ENCODE measurements at places on chromosomes 1 and 21.
A peak's percentile ranks its signal among the peaks of the same experiment; 100 is the strongest.

- DNase-seq: no peak
Observed at GRCh38 chr21:30563072-30563471, 2.0 kb upstream of the KRTAP19-7 start.

DNA sequence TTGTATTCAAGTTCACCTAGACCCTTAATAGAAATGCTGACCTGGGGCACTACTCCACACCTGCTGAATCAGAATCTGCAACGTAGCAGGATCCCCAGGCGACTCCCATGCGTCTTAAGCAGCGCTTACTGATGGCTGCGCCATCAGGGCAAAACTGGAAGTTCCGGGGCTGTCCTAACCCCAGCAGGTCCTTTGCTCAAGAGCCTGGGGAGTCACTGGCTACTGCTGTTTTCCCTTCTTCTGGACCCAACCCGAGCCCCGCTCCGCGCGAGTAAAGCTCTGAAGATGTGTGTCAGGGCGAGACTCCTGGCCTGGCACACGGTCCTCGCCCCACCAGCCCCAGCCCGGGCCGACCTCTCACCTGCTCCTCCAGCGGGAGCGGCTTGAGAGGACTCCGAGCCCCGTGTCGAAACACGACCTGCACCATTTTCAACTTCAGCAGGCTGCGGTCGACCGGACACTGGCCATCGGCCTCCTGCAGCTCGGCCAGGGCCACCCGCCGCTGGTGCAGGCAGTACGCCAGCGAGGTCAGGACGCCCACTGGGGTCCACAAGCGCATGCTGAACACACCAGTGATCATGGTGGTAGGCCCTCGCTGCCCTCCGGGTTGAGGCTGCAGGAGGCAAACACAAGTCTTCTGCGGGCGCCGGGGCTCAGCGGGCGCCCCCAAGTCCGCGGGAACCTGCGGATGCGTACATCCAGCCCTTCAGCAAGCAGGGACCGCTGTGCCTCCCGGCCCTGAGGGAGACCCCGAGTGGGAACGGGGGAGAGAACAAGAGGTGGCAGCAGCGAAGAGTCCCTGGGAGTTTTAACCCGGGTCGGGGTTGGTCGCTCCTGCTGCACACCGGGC, 630 bp downstream of the ACP6 start:
- DNase-seq: peak; percentile 40

GRCh38 chr1:116433275-116434257, 60.5 kb downstream of the ATP1A1 start:
- peak; percentile 86 for DNase-seq

DNA sequence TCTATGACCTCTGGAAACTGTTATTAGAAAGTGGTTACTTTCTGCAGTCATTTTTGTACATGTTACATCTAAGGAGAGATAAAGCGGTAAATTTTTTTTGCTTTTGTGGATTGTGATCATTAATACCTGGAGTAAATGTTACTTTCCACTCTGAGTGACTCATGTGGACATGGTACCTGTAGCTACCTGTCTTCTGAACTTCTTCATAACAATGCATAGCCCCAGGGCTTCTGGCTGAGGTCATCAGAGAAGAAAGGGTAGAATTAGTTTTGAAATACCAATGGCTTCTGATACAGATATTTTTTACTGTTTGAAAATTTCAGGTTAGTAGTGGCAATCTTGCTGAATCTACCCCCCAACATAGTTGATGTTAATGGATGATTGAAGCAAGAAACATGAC, 489.3 kb downstream of the RWDD3 start:
- DNase-seq: no peak

DNA sequence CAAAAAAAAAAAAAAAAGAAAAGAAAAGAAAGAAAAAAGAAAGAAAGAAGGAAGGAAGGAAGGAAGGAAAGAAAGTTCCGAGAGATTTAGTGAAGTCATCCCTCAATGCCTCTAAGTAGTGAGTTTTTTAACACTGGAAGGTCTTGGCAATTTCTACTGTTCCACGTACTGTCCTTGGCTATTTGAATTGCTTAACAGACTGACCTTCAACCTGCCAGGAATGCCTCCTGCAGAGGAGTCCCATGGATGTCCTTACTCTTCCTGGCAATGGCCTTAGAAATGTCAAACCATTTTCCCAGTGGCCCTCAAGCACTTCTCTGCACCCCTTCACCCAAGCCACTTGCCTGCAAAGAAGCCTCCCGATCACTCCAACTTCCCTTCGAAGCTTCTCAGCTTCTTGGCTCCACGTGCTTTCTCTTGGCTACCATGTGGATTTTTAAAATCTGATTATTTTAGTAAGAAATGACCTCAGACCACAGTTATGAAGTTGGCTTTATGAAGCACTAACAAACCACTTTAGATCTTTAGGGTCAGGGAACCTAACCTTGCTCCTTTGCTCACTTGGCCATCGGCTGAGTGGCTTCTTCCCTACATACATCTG, 43.7 kb upstream of the ABCG1 start:
- no peak for DNase-seq

- DNase-seq: no peak
Observed at GRCh38 chr1:179630719-179631118, 39.1 kb downstream of the TDRD5 start.

DNA sequence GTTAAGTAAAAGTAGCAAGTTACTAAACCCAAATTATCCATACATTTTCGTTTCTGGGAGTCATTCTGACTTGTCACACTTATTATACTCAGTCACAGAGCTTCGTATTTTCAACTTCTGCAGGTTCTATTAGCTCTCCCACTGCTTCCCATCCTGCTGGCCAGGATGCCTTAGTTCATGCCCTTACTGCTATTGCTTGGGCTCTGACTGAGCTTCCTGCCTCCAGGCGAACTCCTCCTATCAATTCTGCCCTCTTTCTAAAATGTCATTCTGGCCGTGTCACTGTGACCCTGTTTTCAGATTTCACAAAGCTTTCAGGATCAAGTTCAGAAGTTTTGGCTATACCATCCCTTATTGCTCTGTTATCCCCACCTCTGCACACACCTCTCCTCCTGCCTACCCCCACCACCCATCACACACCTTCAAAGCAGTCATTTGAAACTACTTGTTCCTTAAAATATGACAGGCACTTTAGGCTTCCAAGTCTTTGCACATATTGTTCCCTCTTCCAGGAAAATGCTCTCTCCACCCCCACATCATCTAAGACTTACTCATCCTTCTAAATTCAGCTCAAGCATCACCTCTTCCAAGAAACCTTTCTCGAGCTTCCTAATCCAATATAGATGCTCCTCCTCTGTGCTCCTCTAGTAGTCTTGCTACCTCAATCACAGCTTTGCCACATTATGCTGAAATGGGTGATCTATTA, 278.0 kb downstream of the BRINP2 start:
- no peak for DNase-seq

DNA sequence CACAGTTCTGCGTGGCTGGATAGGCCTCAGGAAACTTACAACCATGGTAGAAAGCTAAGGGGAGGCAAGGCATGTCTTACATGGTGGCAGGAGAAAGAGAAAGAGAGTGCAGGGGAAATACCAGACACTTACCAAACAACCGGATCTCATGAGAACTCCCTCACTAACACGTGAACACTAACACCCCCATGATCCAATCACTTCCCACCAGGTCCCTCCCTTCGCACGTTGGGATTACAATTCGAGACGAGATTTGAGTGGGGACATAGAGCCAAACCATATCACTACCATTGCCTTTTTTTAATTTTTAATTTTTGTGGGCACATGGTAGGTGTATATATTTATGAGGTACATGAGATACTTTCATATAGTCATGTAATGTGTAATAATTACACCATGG, 23.8 kb upstream of the PPP1R8 start:
- DNase-seq: no peak

DNA sequence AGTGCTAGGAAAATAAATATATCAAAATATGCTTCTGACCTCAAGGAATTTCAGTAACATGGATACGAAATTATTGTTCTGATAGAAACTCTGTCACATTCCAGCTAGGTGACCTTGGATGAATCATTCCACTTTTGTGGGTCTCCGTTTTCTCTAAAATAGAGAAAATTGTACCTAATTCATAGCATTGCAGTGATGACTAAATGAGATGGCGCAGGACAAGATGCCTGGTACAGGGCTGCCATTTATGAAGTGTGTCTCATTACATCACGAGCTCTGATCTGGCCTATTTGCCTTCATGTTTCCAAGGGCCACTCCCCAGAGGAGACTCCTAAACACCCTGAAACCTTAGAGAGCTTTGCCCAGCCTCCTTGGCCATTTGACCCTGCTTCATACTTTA, 480.0 kb upstream of the USP24 start:
- DNase-seq: no peak

GRCh38 chr1:116572771-116573430, 2.1 kb upstream of the CD58 start:
- DNase-seq: no peak

- DNase-seq: no peak
Observed at GRCh38 chr1:211353562-211354212, 27.1 kb downstream of the TRAF5 start.

- no peak for DNase-seq
Observed at GRCh38 chr1:201750120-201750519, 78.8 kb upstream of the IPO9 start.

- no peak for DNase-seq
Observed at GRCh38 chr1:243320224-243320623, 64.4 kb downstream of the SDCCAG8 start.

- DNase-seq: no peak
Observed at GRCh38 chr1:215899901-215900300, 332.8 kb downstream of the KCTD3 start.

- peak; percentile 78 for DNase-seq
Observed at GRCh38 chr1:2213576-2214505, 14.3 kb upstream of the SKI start.

DNA sequence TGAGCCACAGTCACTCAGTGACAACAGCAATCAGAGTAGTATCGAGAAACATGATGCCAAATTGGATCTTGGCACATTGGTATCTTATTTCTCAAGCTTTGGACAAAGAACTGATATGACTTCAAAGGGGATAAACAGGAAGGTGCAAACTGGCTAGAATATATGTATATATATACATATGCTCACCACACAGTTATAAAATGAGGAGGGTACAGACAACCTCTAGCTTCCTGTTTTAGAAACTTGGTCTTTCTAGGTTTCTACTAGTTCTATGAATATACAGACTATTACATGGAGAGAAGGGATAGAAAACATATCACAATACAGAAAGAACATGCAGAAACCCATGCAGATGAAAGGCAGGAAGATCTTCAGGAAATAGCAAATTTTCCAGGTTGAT, 292.1 kb upstream of the SNX7 start:
- DNase-seq: no peak

- no peak for DNase-seq
Observed at GRCh38 chr1:204709960-204710912, 24.7 kb upstream of the LRRN2 start.

DNA sequence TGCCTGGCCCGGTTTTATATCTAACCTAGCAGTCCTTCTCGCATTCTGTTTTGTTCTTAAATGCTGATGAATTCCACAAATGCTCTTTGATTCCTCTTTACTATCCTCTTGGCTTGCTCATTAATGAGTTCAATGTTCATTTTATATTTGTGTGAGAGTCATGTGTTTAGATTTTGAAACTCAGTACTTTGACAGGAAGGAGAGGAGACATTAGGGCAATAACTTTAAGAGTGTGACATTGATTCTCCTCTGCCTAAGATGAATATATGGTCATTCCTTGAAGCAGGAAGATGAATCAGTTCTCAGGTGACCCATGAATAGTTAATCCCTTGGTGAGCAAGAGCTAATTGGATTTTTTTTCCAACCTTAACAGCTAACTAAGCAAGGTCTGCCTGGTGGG, 84.1 kb downstream of the MRPS6 start:
- no peak for DNase-seq

GRCh38 chr1:162475539-162476185, 22.0 kb upstream of the UHMK1 start:
- no peak for DNase-seq

DNA sequence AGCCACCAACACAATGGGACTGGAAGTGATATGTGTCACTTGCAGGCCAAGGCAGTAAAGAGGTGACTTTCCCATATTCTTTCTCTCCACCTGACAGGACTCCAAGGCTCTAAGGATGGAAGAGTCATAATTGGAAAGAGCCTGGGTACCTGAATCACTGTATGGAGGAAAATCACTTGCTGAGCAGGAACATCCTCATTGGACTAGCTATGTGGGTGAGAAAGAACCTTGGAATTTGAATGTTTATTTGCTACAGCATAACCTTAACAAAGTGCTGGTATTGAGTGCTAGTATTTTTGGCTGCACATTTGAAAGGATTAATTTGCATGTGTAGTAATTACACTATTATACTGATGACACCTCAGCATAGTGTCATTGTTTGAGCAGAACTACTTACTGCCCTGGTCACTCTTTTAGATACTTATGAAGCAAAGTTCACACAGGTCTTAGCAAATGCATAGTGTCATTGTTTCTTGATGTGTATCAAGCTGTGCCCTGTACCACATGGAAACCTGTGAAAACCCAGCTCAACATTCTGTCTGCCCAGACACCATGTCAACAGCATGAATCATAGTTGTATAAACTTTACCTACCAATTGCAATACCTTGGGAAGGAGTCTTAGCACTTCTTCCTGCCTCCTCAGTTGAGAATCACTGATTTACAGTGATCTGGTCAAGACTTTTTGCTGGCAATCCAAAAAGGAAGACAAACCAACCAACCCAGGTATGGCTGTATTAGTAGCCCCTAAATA, 5.1 kb upstream of the S100A10 start:
- no peak for DNase-seq

DNA sequence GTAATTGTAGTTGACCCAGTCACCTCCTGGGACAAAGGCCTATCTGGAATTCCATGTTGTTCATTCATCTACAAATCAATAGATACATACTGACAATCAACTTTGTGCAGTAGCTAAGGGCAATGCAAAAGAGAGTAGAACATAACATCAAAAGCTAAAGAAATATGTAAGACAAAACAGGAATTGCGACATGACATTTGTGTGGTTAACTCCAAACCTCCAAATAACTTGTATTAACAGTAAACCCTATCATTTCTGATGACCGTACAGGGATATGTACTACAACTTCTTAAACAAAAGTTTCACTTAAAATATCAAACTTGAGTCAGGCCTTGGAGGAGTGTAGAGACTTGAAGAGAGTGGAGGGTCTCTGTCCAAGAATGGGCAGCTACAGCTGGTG, 317.6 kb downstream of the SPATA17 start:
- no peak for DNase-seq

DNA sequence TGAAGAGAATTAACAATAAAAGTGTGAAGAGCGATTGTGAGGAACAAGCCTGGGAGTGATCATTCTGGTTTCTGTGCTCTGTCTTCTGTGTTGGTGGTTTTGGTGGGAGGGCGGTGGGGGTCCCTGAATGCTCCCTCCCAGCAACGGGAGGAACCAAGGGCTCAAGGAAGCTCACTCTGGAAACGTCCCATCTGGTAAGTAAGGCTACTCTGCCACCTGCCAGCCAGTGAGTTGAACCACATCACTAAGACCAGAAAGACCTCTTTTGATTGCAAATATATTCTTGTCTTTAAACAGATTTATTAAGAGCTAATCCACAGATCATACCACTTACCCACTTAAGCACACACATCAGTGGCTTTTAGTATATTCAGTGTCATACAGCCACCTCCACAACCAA, 125.0 kb downstream of the PRDM2 start:
- no peak for DNase-seq

- no peak for DNase-seq
Observed at GRCh38 chr21:38151021-38151645, 105.7 kb upstream of the KCNJ15 start.

- DNase-seq: no peak
Observed at GRCh38 chr1:8016210-8016894, 9.8 kb downstream of the ERRFI1 start.

- no peak for DNase-seq
Observed at GRCh38 chr1:182666706-182667105, 17.7 kb downstream of the RGS8 start.
